Osteoblast (primary cell): ENCODE measurements at places on chromosomes 6 and 20.

DNA sequence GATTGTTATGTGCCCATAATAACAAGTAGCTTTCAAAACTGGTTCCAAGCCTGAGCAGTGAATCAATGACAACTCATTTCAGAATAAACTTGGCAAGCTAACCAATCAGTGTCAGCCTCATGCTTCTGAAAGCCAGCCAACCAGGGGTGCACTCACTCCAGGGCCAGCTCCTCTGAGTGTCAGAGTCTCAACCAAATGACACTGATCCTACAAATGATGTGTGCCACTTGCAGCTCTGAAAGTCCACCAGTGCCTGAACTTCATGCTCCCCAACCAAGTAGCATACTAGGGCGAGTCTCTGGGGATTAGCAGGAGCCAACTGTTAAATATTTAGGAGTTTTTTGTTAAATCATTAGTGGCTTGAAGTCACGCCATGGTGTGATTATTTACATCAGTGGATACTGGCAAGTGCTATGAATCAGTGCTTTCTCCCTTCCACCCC is 4.5 kb downstream of the IYD start:
- DNase-seq: peak; percentile 44

- peak; percentile 75 for DNase-seq
Observed at GRCh38 chr20:64115171-64115911, 8.0 kb upstream of the NPBWR2 start.

- DNase-seq: no peak
Observed at GRCh38 chr6:125924169-125924568, 32.4 kb upstream of the HINT3 start.

GRCh38 chr6:138296381-138296780 is 78.1 kb upstream of the PBOV1 start:
- no peak for DNase-seq

DNA sequence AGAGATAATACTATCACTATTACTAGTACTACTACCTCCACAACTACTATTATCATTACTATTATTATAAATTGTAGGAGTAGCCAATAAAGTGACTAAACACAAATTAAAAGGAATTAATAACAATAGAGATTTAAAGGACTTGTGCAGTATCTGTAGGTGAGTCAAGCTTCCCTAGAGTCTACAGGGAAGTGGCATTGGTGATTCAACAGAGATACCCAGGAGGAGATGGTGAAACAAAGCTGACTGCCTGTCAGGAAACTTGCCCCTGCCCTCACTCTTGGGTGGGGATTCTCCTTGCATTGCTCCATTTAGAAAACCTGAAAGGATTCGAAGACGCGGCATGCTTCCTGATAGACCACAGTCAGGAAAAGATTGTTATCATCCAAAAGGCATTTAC is 23.3 kb upstream of the BCLAF1 start:
- DNase-seq: no peak

DNA sequence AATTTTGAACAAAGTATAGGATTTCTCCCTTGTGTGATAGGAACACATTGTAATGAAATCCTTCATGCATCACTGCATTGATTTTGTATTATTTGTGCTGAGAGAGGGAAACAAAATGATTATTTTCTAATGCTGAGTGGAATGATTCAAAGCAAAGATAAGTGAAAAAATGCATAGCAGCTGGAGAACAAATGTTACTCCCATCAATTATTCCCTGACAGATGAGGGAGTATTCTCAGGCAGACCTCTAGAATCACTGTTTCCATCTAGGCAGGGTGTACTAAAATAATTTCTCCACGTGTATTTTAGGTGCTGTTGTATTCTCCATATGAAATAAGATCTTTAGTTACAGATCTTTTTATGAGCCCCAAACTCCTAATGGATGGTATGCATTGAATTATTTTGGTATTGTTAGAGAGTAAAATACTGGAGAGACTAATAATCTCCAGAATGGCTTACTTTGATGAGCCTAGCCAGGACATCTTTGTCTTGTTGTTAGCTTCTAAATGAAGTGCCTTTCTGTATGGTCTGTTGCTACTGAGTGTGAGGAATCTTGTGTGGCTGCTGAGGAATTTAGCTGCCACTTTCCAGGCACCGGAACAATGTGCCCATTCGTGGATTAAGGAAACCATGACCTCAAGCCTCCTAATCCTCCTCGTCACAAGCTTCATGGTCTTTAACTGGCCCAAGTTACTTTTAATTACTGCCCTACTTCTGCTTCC is 39.6 kb downstream of the RNF217 start:
- DNase-seq: no peak

DNA sequence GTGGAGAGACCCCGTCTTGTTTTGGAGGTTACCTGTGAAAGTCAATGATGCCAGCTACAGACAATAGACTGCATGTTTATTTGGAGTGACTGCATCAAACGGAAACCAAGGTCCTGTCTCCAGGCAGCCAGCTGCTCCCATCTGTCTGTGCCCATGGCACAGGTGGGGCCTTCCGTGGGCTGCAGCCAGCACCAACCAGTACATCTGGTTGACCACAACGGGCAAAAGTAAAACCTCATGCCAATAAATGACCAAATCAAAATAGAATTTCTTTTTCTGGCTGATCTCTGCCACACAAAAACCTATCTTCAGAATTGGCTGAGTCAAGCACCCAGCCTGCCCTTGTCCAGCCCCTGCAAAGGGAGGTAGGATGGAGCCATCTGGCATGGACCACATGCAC is 33.5 kb downstream of the DLL1 start:
- no peak for DNase-seq

DNA sequence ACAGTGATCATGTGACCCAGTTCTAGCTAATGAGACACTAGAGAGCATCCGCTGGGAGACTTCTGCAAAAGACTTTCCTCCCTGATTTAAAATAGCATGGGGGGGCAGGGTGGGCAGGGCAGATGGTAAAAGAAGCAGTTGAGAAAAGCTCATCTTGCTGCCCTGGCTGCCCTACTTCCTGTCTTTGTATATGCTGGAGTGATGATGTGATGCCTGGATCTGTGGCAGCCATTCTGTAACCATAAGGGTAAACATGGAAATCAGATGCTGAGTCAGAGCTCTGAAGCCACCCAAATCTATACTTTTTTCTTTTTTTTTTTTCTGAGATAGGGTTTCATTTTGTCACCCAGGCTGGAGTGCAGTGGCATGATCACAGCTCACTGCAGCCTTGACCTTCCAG is 25.4 kb downstream of the ZFP64 start:
- no peak for DNase-seq

- no peak for DNase-seq
Observed at GRCh38 chr6:134666125-134666524, 283.8 kb downstream of the ALDH8A1 start.

- no peak for DNase-seq
Observed at GRCh38 chr6:51570168-51570921, 517.1 kb downstream of the PKHD1 start.

- DNase-seq: no peak
Observed at GRCh38 chr6:15023448-15023847, 222.4 kb upstream of the JARID2 start.

GRCh38 chr20:45857882-45858216 is 435 bp downstream of the ZSWIM3 start:
- DNase-seq: no peak

DNA sequence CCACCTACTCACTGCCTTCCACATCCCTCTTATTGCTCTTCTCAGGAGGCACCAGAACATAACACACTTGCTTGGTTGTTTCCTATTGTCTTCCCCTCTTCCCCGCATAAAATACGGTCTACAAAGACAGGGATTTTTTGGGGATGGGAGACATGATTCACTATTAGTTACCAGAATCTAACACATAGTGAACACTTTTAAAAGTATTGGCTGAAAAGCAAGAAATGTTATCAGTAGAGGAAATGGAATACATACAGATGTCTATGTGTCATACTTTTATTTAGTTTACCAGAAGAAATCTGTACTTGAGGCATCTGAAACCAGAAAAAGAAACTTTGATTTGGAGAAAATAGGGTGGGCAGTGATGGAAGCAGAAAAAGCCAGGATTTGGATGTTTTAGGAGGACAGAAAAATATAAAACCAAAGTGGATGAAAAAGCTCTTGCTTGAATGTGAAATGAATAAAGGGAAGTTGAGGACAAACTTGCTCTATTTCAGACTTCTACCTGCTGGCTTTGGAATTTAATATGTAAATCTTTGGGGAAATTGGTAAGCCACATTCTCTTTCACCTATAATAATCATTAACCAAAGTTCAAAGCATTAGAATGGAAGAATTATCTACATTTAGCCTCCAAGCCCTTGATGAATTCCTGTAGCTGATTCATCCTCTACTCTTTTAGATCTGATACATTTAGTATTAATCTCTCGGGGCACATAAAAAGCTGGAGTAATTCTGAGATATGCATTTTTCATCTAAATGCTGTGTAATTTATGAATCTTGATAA is 82.6 kb downstream of the DOK5 start:
- peak; percentile 88 for DNase-seq
